Stimulated activated CD4-positive, alpha-beta T cell treated with anti-CD3 and anti-CD28 coated beads, Interleukin-15, amount 100 ng/mL, for 1 hour (primary cell): ENCODE measurements at places on chromosomes 2 and 18.

- DNase-seq, result no peak
Observed at GRCh38 chr18:66872277-66872676, 268.4 kb upstream of the CDH19 start.

- no peak for DNase-seq
Observed at GRCh38 chr2:169964740-169965139, 137.5 kb downstream of the UBR3 start.

- no peak for DNase-seq
Observed at GRCh38 chr2:15826273-15826717, 114.1 kb upstream of the MYCN start.

DNA sequence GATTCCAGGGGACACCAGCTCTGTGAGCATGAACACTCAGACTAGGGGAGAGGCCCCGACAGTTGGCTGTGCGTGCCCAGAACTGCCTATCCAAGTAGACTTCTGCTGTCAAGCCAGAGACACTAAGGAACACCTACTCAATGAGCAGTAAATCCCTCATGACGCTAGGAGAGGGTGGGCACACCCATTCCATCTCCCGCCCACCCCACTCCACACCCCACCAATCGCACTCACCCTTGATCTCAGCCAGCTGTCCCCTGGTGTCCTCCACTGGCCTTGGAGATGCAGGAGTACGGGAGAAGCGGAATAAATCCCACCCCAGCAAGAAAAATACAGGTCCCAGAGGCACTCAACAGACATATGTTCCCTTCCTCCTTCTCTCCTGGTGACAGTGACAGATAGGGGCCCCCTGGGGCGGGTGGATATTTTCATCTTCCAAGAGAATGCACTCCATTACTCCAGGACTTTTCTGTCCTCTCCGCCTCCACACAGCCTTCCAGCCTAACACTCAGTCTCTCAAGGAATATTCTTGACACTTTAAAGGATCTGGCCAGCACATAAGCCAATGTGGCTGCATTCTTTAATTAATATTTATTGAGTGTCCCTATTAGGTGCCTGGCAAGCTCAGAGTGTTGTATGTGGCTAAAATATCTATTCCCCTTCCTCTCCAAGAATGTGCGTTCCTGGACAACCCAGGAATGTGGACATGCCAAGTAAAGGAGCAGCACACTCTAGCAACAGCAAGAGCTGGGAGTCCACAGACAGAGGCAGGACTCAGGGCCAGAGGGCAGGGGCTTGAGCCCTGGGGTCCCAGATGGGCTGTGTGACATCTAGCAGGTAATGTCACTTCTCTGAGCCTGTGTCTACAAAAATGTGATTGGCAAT is 13.1 kb upstream of the SMAD7 start:
- no peak for DNase-seq

- no peak for DNase-seq
Observed at GRCh38 chr2:4101936-4102335, 398.6 kb downstream of the DCDC2C start.

- DNase-seq, result no peak
Observed at GRCh38 chr18:36309436-36310391, 12.2 kb downstream of the FHOD3 start.

DNA sequence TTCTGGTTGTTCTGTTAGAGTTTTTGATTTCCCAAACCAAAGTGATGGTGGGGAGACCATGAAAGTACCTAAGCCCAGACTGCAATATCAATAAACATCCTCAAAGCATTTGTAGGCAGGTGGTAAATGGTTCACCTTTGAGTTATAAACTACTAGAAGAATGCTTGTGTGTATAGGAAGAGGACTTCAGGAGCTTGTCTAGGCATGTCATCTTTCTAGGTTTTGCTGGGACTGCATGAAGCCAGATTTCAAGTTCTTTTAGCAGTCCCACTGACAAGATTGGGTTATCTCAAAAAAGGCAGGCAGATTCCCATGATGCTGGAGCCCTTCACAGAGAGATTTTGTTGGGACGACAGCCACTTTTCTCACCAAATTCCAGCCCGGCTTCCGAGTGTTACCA is 135.3 kb downstream of the KCNE4 start:
- no peak for DNase-seq

- no peak for DNase-seq
Observed at GRCh38 chr2:142926445-142926844, 49.0 kb downstream of the KYNU start.
